ENCODE measurements at places on chromosomes 3 and 15.

GRCh38 chr3:177385831-177386301 is 188.6 kb upstream of the TBL1XR1 start:
- no peak for DNase-seq

DNA sequence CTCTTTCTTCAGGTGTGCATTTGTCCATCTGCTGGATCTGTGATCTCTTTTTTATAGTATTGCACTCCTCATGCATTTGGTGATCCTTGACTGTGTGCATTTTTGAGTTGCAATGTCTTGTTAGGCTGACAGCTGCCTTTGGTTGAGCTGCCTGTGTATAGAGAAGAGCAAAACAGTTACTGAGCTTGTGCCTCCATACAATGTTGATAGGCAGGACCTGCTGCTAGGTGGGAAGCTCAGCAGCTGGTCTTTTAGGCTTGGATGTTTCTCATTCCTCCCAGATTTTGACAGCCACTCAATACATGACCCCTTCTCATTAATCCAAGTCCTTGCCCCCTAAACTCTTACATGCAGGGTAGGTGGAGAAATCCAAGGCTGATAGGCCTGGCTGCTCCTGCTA is 74.8 kb upstream of the PIAS1 start:
- no peak for DNase-seq

DNA sequence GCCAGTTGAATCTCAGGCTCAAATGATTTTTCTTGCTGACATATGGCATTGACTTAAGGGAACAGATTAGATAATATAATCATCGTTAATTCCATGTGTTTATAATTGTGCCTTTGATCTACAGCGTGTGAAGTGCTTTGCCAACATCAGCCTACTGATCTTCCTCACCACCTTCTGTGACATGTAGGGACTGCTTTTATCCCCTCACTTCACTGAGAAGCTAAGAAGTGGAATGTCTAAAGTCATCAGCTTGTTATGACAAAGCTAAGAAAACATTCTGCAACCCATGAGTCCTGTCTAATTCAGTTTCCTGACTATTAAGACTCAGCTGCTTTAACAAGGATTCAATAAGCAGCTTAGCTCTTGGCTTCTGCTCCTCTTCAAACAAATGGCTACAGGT is 106.0 kb downstream of the MYH15 start:
- no peak for DNase-seq

- DNase-seq = no peak
Observed at GRCh38 chr3:66372681-66373350, 128.0 kb downstream of the LRIG1 start.

DNA sequence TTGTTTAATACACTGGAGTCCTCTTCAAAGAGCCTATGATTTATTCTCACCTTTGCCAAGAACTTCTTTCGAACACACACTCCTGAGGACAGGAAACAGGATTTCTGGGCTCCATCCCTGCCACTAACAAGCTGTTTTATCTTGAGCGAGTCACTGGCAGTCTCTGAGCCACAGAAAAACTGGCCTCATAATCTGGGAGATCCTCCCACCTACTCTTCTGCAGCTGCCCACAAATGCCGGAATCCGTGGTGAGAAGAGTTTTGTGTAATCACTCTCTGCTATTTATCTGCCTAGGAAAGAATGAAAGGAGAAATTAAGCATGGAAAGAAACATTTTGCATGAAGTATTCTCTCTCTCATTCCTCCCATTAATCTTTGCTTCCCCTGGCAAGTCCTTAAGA is 172.0 kb upstream of the TRIM42 start:
- DNase-seq = no peak

- no peak for DNase-seq
Observed at GRCh38 chr15:96222981-96223380, 107.5 kb upstream of the NR2F2 start.

DNA sequence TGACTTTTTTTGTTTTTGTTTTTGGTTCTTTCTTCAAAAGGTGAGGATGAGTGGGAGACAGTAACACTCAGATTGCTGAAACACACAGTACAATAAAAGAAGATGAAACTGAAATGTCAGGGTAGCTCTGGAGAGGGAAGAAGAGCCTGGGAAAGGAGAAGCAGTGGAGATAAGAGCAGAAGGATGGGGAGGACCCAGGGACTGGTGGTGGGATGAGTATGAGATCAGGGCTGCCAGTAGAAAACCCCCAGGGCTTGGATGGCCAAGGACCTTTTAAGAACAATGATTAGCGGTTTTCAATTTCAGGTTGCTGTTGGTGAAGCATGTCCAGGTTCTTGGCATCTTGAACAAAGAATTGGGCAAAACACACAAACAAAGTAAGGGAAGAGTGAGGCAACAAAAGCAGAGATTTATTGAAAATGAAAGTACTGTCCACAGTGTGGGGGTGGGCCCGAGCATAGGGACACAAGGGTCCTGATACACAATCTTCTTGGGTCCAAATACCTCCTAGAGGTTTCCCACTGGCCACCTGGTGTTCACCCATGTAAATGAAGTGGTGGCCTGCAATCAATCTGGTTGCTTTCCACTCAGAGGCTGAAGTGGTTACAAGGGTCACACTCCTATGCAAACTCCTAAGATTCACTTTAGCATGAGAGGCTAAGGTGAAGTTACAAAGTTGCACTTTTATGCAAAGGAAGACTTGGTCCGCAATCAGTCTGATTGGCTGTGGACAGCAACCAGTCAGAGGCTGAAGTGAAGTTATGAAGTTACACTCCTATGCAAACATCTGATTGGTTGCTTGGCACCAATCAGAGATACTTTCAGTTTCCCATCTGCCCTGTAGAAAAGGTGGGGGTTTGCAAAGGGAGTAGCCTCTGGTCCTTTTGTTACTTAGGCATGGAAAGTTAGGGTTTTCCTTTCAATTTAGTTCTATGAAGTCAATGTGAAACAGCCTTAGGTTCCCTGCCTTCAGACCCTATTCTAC is 26.1 kb upstream of the MFSD1 start:
- DNase-seq = no peak

GRCh38 chr3:63034101-63034500 is 158.9 kb upstream of the CADPS start:
- no peak for DNase-seq

GRCh38 chr15:70227147-70227546 is 129.4 kb upstream of the TLE3 start:
- DNase-seq = no peak

Data from HS-27A (cell line).